Stimulated activated CD4-positive, alpha-beta T cell treated with anti-CD3 and anti-CD28 coated beads, TNF-alpha, amount 100 ng/mL, for 4 hours (primary cell): ENCODE measurements at places on chromosomes 16 and 17.

DNA sequence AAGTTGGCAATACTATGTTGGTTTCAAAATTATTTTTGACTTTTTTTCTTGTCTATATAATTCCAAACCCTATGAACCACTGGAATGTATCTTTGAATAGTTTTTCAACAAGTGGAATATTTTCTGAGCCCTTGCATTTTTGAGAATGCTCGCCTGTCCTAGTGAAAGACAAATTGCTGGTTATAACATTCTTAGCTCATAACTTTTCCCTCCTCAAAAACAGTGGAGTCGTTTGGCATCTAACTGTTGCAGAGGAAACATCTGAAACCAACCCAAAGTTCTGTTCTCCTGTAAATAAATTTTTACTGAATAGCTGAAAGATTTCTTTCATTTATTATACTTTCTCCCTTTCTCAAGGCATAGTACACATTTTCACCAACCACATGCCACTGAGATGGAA, 11.3 kb upstream of the COX10 start:
- no peak for DNase-seq

DNA sequence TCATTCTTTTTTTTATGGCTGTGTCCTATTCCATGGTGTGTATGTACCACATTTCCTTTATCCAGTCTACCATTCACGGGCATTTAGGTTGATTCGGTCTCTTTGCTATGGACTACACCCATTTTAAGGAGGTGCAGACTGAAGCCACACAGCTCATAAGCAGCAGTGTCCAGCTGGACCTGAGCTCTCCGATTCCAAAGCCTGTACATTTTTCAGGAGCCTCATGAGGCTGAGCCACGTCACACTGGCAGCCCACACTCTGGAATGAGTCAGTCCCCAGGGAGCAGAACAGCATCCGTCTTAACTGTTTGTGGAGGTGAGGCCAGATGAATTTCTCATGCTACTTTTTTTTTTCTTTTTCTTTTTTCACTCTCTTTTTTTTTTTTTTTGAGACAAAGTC, 116.1 kb downstream of the C16orf95 start:
- DNase-seq: no peak

GRCh38 chr16:17511340-17511739, 40.6 kb upstream of the XYLT1 start:
- DNase-seq: no peak

DNA sequence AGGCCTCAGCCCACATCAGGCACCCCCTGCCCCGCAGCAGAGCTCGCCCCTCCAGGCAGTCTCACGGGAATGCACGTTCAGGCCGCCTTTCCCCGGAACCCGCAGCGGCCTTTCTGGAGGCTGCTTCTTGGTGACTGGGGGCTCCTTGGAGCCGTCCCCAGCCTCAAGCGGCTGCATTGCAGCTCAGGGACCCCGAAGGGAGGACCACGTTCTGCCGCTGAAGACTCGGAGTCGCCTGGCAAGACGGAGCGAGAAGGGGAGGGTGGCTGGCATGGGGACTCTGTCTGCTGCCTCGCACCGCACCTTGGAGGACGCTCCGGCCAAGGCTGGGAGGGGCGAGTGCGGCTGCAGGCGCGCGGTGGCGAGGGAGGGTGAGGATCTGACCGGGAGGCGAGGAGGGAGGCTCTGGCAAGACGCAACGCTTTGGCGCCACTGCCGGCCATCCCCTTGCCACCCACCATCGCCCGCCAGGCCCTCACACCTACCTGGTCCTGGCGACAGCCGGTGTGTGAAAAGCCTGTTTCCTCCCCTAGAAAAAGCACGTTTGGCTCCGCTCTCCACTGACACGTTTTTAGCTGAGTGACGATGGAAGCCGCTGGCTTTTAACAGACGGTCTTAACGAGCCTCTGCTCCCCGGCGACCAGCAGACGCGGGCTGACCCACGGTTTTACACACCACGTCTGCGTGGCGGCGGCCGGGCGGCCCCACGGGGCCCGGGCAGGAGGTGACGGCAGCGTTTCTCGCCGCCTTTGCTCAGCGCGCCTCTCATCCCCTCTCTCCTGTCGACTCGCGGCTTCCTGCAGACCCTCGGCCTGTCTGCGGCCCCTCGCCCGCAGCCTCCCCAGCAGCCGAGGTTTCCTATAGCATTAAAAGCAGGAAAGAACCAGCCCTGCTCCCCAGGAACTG, 16.7 kb upstream of the GNG13 start:
- DNase-seq: no peak

- DNase-seq: no peak
Measured at GRCh38 chr17:81814748-81815645, 11.0 kb downstream of the GCGR start.

- DNase-seq: no peak
Measured at GRCh38 chr16:84737192-84738011, 37.6 kb downstream of the USP10 start.

GRCh38 chr16:11976850-11977375, 379 bp downstream of the SNX29 start:
- DNase-seq: no peak

DNA sequence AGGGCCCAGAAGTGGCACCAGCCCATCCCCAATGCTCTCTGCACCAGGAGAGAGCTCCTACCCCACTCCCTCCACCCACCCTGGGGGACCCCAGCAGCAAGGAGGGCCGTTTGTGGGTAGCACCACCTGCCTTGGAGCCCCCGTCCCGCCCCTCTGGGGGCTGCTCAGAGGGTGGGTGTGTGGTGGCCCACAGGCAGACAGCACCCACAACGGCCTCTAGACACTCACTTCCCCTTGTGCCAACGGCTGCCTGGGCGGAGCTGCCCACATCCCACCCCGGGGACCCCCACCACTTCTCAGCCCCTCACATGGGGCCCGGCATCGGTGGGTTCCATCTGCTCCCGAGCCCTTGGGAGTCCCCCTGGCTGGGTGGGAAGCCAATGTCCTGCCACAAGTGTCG, 33.3 kb downstream of the BAHCC1 start:
- DNase-seq: no peak
